ENCODE measurements at places on chromosomes 5 and 9.

DNA sequence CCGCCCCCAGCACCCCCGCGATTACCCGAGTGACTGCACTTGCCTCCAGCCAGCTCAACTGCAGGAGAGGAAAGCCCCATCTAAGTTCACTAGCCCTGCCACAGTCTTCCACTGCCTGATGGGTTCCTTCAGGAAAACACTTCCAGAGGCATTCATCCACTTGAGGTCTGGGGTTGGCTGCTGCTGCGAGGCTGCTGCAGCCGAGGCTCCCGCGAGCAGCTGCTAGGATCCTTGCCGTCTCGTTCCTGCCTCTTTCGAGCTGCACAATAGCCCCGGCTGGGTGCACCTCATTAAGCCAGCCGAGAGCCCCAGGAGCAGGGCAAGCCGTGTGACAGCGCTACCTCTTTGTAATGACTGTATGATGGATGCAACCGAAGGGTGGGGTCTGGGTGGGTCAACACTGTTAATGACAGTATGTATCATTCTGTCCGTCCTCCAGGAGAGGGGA is 24.2 kb upstream of the ELAVL2 start:
- DNase-seq, result no peak

DNA sequence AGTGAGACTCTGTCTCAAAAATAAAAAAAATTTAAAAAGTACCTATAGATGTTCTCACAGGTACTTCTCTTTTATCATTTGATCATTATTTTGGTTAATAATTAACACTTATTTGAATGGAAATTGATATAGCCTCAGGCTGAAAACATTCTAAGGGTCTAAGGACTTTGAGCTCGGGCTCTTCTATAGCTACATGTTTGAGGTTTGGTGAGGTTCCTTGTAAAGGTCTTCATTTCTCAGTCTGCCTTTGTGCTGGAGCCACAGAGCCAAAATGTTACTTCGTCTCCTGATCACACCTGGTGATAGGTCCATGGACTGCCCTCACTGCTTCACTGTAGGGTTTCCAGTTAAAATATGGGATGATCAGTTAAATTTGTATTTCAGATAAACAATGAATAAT is 22.6 kb downstream of the ARHGEF37 start:
- no peak for DNase-seq

DNA sequence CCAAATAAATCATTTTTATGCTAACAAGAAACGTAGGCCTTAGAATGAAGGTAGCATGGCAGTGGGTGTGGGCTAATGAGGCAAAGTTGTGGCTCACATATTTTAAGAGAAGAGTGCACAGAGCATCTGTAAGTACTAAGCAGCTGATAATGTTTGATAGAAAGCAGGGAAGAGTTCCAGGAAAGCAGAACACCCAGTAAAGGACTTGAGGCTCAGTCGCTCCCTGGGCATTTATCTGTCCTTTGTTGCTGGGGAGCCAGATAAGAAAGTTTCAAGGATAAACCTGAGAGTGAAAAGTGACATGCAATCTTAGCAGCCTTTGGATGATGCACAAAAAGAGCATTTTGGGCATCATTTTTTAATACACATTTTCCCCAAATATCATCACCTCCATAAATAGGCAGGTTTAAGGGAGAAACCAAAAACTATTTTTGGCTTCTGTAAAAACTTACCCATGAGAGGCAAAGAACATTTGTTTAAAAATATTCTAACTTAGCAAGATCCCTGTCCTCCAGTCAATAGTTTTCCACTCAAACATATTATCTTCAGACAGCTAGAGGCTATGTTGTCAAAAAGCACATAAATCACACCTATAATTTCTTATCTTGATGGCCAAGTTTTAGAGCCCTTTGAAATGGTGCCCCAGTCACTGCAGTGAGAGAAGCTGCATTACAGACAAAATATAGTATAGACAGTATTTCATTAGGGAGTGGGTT is 3.4 kb downstream of the FREM1 start:
- DNase-seq, result no peak

GRCh38 chr5:59401637-59402036 is 491.9 kb downstream of the PDE4D start:
- DNase-seq, result no peak

DNA sequence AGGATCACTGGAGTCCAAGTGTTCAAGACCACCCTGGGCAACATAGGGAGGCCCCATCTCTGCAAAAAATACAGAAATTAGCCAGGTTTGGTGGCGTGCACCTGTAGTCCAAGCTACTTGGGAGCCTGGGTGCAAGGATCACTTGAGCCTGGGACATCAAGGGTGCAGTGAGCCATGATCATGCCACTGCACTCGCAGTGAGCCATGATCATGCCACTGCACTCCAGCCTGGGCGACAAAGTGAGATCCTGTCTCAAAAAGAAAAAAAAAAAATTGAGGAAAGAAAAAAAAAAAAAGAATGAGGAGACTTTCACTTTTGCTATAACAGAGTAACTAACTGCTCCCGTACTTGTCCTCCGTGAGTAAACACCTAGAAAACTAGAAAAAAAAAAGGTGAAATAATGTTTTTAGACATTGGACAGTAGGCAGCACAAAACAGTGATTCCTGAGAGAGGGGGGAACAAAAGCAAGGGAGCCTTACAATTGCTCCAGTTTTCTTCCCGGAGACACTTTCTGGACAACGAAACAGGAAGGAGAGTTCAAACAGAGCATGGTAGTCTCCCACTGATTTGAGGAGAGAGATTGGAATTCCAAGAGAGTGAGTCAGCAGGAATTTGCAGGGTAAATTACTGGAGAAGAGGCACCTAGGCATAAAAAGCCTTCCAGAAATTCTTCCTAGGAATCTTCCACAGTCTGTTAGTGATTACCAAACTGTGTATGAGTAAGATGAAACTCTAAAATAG is 6.9 kb upstream of the ZBTB5 start:
- DNase-seq, result no peak

DNA sequence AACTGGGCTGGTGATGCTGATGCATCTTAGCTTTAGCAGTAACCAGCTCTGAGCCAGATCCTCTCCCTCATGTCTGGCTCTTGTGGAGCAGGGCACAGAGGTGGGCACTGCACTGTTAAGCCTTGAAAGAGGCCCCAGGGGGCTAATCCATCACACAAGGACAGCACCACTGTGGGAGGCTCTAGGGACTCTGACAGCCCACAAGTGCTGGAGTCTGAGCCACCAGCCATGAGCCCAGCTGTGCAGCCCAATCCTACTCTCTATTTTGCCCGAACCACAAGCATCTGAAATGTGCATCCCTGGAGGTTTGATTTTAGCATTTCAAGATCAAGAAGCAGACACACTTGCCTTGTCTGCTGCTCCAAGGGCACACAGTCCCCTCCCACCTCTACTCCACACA is 407.1 kb upstream of the TRPC7 start:
- DNase-seq, result no peak

- no peak for DNase-seq
These were observed 10.0 kb upstream of the ZNF131 start for GRCh38 chr5:43110606-43111170.

DNA sequence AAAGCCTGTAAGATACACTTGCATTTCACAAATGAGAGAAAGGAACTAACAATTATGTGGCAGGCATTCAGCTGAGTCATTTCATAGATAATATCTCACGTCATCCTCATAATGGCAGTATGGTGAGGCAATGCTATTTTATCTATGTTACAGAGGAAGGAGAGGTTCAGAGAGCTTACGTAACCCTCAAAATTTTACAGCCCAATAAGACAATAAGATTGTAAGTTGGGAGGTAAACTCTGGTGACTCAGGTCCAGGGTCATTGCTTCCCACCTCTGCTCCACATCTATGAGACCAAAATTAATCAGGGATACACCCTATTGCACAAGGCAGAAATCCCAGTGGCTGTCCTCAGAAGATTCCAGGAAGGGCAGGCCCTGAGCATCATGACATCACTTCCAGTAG is 309.7 kb downstream of the NSG2 start:
- DNase-seq, result no peak

DNA sequence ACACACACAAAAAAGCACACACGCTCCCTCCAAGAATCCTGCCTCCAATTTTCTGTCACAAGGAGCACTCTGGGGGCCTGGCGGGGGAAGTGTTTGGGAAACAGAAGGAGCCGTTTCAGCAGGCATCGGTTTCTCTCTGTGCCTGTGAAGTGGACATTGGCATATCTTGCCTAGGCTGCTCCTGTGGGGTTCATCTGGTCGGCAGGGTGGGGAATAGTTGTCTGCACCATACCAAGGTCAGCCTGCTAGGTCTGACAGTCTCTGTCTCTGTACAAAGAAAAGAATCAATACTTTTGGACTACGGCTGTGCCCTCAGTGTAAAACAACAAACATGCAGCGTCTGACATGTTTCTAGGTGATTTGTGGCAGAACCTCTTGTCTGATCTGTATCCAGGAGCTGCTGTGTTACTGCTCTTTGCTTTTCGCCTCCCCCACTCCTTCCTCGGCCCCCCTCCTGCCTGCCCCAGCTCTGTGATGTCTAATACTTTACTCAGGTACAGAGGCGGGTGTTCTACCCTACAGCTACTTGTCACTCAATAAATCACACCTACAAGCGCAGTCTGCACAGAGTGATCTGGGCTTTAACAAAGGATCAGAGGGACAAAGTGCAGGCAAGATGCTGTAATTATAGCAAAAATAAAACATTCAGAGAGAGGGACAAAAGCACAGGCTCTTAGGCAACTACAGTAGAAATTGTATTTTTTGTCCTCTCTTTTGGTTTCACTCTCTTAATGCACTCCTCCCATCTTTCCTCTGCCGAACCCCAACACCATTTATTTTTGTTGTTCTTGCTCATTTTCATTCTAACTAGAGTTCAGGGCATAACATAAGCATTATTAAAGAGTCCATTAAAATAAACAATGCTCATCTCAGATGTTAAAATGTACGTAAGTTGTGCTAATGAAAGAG is 216.7 kb downstream of the BNC2 start:
- DNase-seq, result no peak

- DNase-seq, result no peak
These were observed 3.8 kb downstream of the SPRY4 start for GRCh38 chr5:142320851-142321560.

DNA sequence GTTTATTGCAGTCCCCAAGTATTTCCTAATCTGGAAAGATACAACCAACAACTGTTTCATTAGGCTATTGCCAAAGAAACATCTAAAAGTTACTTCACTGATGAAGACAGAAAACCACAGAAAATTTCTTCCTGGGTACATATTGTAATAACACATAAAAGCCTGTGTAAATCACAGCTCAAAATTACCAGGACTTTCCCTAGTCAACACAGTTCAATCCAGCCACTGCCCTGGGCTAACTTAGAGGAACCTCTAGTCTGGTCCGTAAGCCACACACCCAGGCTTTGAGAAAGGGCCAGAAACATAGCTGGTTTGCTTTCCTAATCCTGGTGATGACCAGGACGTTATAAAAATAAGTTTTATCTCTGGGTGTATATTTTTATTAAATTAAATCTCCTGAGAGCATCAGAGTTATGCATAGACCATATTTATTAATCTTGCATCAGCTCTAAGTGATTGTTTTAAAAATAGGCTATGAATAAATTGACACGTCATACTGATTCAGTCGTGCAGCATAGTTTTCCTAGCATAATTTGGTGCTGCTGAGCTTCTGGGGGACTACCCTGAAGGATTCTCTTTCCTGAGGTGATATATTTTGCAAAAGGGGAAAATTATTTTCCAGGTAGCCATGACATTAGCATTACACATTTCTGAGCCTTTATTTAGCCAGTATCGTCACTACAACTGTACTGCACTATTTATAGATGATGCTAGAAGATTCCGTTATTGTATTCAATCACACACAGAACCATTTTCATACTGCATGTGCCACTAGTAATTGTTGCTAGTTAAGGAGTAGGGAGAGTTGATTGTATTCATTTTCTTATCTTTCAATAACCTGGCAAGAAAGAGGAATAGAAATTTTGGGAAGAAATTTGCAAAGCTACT is 12.6 kb upstream of the MUSK start:
- DNase-seq, result no peak

DNA sequence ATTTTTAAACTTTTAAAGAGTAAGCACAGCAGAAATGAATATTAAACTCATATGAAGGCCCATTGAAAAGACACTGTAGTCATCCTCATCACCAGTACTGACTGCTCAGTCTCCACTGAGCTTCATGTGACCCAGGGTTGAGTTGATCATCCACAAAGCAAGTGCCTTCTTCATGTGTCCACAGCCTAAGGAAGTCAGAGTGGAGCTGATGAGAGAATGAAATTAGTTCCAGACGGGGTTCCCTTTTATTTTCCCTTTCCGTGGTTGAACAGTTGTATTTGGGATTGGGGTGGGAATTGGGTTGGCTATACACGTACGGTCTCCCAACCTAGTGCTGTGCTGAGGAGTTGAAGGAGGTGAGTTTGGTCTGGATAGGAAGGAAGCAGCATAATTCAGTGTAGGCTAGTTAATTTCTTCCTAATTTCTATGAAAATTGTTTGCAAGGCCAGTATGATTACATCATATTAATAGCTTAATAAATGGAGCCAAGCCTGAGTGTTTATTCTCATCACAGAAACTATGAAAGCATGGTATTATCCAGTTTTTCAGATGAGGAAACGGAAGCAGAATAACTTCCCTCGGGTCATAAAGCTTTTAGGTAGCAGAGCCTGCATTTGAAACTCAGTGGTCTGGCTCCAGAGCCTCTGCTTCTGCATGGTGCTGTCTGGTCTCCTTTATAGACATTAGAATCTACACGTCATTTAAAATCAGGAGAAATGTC is 103.9 kb upstream of the DMRT1 start:
- DNase-seq, result no peak

DNA sequence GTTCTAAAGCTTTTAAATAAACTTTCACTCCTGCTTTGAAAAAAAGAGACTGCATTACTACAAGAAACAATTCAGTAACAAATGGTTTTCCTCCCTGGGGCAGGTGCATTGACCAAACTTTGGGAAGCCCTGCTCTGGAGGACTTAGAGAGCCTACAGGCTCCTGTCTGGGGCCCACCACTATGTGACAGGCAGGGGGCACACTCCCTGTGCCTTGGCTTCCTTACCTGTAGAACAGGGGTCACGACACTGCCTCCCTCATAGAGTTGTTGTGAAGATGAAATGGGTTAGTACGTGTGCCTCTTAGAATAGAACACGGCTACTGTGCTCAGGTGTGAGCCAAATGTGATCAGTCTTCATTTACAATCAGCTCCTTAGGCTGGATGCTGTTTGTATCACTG is 130.1 kb downstream of the GPBP1 start:
- no peak for DNase-seq

DNA sequence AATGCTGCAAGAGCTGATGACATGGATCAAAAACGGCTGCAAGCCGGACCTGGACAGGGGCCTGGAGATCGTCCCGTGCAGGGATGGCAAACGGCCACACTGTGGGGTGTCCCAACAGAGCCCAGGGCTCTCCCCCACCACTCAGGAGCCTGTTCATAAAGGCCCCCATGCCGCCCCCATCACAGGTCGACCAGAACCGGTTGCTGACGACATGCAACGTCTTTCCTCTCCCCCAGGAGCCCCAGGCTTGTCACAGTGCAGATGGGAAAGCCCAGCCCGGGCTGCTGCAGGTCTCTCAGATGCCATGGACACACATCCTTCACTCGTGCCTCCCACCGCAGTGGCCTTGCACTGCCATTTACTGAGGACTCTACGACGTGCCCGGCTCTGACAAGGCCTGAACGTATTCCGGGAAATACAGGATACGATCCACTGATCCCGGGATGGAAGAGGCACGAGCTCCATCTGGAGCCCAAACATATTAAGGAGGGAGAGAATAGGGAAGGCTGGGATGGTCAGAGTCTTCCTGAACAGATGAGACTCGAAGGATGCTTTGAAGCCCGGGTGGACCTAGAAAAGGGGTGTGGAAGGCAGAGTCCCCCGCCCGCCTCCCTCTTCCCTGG is 76.5 kb upstream of the SARDH start:
- no peak for DNase-seq

- DNase-seq, result no peak
These were observed 183.2 kb upstream of the PDE4D start for GRCh38 chr5:60076746-60077145.

GRCh38 chr5:177491429-177491945 is 5.9 kb downstream of the PDLIM7 start:
- no peak for DNase-seq

Measured in activated effector memory CD4-positive, alpha-beta T cell treated with Interleukin-2 at 50 U/mL for 16 hours (primary cell).